ENCODE measurements at places on chromosomes 2 and 18. TPM values are rescaled to one million over a fixed set of nuclear protein-coding genes. Genes with fewer than 3 reads are reported as not detected.

TPO gene
- not detected for total RNA-seq

DNA sequence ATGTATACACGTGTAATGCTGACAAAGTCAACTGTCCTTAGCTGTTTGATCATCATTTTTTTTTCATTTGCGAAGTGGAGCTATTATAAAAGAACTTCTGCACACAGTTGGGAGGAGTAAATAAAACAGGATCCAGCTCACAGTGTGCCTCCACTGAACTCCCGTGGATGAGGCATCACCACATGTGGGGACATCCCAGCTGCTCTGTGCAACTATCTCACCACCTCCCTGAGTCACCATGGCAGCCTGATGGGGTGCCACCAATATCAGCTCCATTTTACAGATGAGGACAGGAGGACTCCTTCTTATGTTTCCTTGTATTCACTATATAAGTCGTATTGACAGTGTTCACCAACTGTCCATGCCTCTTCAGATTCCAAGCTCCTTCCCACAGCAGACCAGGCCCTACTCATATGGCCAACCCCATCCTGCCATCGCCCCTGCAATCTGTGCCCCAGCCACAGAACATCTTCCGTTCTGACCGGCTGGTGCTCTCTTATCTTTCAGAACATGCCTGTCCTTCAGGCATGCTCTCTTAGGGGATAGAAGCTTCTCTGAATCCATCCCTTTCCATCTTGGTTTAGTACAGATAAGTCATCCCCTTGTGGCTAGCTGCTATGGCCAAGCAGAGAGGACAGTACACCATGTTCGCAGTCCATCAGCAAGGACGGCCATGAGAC, 288.1 kb downstream of the RNF144A start:
- no peaks in the 10 kb centered on the region for H3K36me3 ChIP-seq
- H3K27ac ChIP-seq: peak overlapping the region; percentile 35
- no peak overlapping the region for H3K4me3 ChIP-seq
- peaks cover 11% of the 10 kb centered on the region for H3K4me1 ChIP-seq
- no peak for DNase-seq

GRCh38 chr2:17616405-17616804, 75.9 kb downstream of the VSNL1 start:
- no peaks in the 10 kb centered on the region for H3K27me3 ChIP-seq
- no peak overlapping the region for H3K4me3 ChIP-seq
- no peak overlapping the region for H3K27ac ChIP-seq
- no peaks in the 10 kb centered on the region for H3K36me3 ChIP-seq
- no peak for DNase-seq
- peaks cover 4% of the 10 kb centered on the region for H3K4me1 ChIP-seq

DNA sequence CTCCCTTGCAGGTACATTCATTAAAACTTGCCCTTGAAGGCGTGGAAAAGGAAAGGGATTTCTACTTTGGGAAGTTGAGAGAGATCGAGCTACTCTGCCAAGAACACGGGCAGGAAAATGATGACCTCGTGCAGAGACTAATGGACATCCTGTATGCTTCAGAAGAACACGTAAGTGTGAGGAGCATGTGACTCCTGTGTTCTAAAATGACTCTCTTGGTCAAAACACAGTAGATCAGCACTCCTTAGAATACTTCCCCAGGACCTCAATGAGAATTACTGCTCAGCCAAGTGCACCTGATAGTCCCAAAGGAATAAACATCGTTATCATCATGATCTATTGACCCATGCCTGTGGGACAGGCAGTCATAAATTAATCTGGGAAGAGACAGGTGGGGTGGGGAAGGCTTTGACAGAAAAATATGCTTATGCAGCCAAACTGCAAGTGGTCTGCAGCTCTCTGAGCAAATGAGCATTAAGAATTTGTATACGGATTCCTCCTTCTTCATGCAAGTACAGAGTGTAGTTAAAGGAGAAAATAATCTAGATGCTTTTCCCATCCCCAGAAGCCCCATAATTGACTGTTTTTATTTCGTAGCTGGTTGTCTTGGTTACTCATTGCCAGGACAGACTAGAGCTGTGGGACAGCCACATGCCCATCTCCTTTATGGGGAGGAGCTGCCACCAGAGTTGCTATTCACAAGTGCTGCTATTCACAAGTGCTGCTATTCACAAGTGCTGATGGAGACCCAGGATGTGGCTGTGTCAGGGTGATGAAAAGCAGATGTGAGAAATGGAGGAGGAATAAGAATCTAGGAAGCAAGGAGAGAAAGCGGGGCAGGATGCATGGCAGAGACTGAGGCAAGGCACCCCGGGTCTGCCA, 91.0 kb downstream of the MAPRE2 start:
- H3K4me1 ChIP-seq: peaks cover 34% of the 10 kb centered on the region
- DNase-seq: no peak
- H3K36me3 ChIP-seq: peaks cover 33% of the 10 kb centered on the region
- H3K4me3 ChIP-seq: peak overlapping the region; percentile 17
- H3K27ac ChIP-seq: peak overlapping the region; percentile 60

- H3K27me3 ChIP-seq: no peaks in the 10 kb centered on the region
- no peaks in the 10 kb centered on the region for H3K36me3 ChIP-seq
- DNase-seq: no peak
- H3K4me1 ChIP-seq: no peaks in the 10 kb centered on the region
- no peak overlapping the region for H3K4me3 ChIP-seq
- H3K27ac ChIP-seq: no peak overlapping the region
Observed at GRCh38 chr2:40559175-40559574, 107.3 kb upstream of the SLC8A1 start.

- H3K4me3 ChIP-seq: peak overlapping the region; percentile 27
- no peaks in the 10 kb centered on the region for H3K27me3 ChIP-seq
- no peak for DNase-seq
- H3K4me1 ChIP-seq: peaks cover 31% of the 10 kb centered on the region
Observed at GRCh38 chr2:76008001-76008702, 297.4 kb upstream of the GCFC2 start.

DNA sequence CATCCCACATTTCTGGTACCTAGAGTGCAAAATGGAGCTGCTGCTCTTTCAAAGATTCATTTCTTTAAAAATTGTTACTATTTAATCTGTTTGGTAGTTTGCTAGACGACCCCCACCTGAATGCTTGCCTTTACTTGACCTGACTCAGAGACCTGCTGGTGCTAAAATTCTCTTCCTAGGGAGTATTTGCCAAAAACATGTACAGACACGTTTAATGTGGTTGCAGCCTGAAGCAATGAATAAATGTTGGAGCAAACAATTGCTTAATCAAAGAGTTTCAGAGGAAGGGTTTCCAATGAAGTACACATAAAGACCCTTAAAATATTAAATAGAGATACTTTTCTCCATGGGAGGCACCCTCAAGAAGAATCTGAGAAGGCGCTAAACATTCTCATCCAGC, 734.4 kb downstream of the CBLN2 start:
- DNase-seq: no peak
- H3K27me3 ChIP-seq: no peaks in the 10 kb centered on the region
- no peaks in the 10 kb centered on the region for H3K36me3 ChIP-seq
- H3K4me3 ChIP-seq: no peak overlapping the region
- H3K27ac ChIP-seq: no peak overlapping the region
- H3K4me1 ChIP-seq: no peaks in the 10 kb centered on the region

Data from neural crest cell (in vitro differentiated cells).